ENCODE measurements at places on chromosomes 2 and 18. TPM values are rescaled to one million over a fixed set of nuclear protein-coding genes. Genes with fewer than 3 reads are reported as not detected.
A peak's percentile ranks its signal among the peaks of the same experiment; 100 is the strongest.

DNA sequence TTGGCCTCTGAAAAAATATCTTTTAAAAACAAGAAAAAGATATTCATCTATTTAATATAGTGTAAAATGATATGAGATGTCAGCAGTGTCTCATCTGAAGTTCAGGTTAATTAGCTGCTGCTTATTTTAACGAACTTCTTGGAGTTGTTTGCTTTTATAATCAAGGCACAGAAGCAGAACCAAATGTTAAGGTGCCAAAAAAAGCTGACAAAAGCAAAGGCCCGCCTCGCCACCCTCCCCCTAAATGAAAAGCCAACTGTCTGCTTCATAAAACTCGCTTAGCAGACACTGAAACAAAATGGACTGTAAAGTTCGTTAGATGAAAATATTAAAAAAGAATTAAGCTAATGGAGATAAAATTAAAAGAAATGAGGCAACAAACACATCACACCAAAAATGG lies 562.6 kb downstream of the ZEB2 start:
- DNase-seq = no peak

- no peak for DNase-seq
These were observed 126.2 kb downstream of the NAT8 start for GRCh38 chr2:73516033-73516432.

DAPL1 gene
- total RNA-seq = not detected

MTCL1 gene
- total RNA-seq = 0.73 TPM

- no peak for DNase-seq
These were observed 15.7 kb downstream of the ZNF407 start for GRCh38 chr18:74613381-74613780.

UGT1A3 gene
- total RNA-seq = not detected

DNA sequence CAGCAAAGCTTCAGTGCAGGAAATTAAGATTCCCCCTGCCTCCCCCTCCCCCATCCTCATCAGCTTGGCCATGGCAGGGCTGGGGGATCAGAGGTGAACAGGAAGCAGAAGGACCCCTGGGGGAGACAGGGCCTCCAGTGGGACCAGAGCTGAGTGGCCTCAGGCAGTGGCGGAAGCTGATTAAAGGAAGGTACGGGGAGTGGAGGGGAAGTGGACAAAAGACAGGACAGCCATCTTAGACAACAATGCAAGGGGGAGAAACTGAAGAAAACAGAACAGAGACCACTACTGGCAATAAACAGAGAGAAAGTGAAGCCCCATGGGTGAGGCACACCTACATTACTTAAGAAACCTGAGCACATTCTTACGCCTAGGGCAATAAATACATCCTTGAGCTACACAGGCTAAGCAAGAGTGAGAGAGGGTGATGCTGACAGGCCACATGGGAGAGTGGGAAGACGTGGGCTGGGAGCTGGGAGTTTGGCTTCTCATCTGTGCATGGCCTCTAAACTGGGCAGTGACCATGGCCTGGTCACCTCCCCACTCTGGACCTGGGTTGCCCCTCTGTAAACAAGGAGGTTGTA lies 59.6 kb downstream of the BCL11A start:
- DNase-seq = no peak

C2orf80 gene
- not detected for total RNA-seq

DNA sequence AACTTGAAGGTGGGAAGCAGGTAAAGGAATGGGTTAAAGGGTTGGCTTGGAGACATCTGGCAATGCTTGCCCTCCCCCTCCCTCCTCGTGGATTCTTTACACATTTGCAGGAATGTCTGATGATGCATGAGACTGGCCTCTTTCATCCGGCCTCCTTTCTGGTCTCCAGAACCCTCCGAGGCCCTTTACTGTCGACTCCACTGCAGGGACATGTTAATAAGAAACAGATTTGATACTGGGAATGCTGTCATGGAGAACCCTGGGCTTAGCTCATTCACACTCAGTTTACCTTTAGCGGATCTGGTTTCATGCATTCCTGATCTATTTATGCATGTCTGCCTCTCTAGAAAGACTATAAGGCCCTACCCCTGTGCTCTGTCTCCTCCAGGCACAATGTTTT lies 238.7 kb downstream of the TGIF1 start:
- no peak for DNase-seq

- no peak for DNase-seq
These were observed 965.6 kb upstream of the NRXN1 start for GRCh38 chr2:51997571-51997970.

GRCh38 chr18:34795070-34795732 lies 85.1 kb downstream of the DTNA start:
- no peak for DNase-seq

- no peak for DNase-seq
These were observed 33.6 kb downstream of the MC4R start for GRCh38 chr18:60339018-60339417.

DPP10 gene
- not detected for total RNA-seq

GRCh38 chr2:172606285-172606684 lies 50.4 kb downstream of the PDK1 start:
- DNase-seq = no peak

- no peak for DNase-seq
These were observed 124.8 kb upstream of the EML6 start for GRCh38 chr2:54598347-54599325.

CLIP4 gene
- total RNA-seq = 11.7 TPM

DNA sequence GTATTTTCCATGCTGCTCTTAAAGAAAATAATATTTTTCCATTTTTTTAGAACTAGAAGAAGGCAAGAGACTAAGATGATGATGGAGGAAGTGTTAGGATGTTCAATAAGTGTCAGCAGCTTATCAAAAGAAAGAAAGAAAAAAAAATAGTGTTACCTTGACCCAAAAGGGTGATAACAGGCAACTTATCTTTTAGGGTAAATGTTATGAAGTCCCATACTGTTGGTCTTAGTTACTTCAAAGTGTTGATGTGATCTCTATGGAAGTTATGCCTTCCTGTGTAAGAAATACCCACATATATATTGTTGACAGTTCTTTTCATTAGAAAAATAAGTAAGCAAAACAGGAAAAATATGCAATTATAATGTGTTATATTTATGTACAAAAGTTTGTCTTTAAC lies 143.5 kb downstream of the OTX1 start:
- no peak for DNase-seq

SP9 gene
- not detected for total RNA-seq

DNA sequence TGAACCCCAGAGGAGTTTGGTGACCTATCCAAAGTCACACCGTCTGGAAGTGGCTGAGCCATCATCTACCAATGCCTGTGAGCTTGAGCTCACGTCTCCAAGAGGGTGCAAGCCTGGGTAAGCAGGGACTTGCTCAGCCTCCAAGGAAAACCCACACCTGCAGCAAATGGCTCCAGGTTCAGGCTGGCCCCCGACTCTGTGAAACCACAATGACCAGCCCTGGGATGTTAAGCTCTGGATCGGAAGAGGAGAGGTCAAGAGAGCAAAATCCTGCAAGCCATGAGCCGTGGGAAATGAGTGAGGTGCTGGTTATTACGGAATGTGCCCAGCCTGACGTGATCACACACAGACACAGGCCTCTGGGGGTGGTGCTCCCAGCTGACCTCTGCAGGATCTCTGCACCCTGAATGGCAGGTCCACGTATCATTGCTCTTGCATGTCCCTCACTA lies 94.1 kb upstream of the OTOS start:
- DNase-seq = peak; percentile 1

DNA sequence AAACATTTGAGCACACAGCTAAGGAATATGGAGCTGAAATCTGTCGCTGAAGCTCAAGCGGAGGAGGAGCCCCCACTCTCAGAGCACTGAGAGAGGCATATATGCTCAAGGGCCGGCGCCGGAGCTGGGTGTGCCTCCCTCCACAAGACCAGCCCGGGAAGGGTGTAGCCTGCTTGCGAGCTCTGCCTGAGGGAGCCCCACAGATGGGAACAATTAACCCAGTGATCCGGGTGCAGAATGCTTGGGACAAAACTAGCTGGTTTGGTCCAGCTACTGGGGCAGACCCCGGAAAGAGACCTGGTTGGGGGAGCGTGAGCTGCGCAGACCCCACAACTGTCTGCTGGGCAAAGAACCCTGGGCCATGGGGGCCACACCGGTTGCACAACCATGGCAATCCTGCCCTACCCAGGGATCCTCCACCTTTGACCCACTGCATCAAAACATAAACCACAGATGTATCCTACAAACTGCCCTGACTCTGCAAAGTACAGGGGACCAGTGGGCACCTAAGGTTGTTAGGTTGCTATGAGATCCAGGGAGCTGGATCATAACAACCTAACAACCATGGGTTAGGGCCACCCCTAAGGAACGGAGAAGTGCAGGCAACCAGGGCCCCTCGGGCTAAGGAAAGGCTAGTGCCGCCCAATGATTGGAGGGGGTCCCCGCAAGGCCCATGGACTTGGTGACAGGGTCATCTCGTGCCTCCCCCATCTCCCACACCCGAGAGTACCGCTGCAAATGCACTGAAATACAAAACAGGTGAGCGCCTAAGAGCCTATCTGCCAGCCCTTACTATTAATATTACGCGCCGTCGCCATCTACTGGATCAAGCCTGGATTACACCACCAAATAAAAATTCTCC lies 53.4 kb upstream of the SCN1A start:
- DNase-seq = no peak

DNA sequence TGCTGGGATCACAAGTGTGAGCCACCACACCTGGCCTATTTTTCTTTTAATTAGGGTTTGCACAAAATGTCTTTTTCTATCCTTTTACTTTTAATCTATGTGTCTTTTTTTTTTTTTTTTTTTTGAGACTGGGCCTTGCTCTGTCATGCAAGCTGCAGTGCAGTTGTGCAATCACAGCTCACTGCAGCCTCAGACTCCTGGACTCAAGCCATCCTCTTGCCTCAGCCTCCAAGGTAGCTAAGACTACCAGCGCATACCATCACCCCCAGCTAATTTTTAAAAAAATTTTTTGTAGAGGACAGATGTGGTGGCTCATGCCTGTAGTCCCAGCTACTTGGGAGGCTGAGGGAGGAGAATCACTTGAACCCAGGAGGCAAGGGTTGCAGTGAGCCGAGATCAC lies 27.1 kb downstream of the ADCY3 start:
- DNase-seq = no peak

DNA sequence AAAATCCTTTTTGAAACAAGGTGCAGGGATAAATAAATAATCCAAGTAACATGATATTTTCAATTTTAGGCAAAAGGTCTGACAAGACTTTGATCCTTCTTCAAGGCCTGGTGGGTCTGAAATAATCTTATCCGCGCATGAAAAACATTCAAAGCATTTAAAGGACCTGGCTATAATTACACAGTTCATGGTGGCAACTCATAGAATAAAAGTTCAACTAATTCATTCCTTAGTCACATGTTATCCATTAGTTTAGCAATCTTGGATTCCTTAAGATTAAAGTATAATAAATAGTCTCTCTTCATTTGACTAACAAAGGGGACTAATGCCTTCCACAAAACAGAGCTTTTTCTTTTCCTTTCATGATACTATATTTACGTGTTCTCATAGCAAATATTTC lies 21.0 kb upstream of the SLC38A11 start:
- no peak for DNase-seq

LIMS3 gene
- total RNA-seq = 0.16 TPM

GRCh38 chr2:54738281-54738680 lies 14.8 kb downstream of the EML6 start:
- DNase-seq = no peak

SYT4 gene
- total RNA-seq = not detected

DNA sequence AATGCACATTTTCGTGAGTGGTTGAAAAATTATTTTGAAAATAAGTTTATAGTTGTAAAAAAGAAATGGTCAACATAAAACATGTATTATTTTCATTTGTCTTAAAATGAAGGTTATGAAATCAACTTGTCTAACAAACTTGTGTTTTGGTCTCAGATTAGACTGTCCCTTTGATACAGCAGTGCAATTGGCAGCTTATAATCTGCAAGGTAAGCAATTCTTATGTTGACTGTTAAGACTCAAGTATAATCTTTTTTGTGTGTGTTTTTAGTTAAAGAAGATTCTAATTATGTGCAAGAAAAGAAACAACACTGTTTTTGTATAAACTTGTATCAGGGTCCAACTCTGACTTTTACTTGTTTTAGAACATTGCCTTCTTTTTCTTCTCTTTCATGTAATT lies 62.7 kb downstream of the EPB41L5 start:
- no peak for DNase-seq

GRCh38 chr2:241613017-241613780 lies 23.8 kb downstream of the THAP4 start:
- DNase-seq = no peak

FN1 gene
- total RNA-seq = 4.6 TPM

MYOM1 gene
- 0.25 TPM for total RNA-seq

DNA sequence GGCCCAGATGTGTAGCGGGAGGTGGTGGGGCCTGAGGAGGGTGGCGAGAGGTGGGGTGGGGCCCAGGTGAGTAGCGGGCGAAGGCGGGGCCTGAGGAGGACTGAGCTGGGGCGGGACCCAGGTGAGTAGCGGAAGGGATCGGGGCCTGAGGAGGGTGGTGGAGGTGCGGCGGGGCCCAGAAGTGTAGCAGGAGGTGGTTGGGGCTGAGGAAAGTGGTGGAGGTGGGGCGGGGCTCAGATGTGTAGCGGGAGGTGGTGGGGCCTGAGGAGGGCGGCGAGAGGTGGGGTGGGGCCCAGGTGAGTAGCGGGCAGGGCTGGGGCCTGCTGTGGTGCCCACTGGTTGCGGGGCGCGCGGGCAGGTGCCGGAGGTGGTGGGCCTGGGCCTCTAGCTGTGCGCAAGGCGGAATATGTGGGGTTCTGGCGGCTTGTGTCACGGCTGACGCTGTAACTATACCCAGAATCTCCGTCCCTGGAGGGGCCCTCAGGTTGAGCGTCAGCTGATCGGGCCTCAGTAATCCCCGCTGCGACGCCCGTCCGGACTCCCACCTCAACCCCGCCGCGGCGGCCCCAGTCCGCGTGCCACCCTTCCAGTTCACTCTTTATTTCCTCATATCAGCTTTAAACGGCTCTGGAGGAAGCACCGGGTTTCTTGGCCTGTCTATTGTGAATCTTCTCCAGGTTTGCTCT lies 866 bp upstream of the SF3B6 start:
- DNase-seq = no peak

MCM6 gene
- total RNA-seq = 185 TPM

- no peak for DNase-seq
These were observed 4.7 kb upstream of the KLHL30 start for GRCh38 chr2:238133499-238134392.

DNA sequence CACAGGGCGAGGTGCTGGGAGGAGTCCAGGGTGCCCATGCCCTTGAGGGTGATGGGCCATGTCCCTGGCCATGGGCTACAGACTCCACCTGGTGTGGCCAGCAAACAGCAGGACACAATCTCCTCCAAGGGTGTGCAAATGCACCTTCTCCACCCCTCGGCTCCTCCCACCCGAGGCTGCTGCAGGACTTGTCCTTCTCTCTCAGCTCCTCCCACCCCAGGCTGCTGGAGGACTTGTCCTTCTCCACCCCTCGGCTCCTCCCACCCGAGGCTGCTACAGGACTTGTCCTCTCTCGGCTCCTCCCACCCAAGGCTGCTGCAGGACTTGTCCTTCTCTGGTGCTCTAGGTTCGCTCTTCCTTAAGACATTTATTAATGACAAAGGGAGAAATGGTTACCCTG lies 57.3 kb upstream of the SNTG2 start:
- DNase-seq = no peak

DNA sequence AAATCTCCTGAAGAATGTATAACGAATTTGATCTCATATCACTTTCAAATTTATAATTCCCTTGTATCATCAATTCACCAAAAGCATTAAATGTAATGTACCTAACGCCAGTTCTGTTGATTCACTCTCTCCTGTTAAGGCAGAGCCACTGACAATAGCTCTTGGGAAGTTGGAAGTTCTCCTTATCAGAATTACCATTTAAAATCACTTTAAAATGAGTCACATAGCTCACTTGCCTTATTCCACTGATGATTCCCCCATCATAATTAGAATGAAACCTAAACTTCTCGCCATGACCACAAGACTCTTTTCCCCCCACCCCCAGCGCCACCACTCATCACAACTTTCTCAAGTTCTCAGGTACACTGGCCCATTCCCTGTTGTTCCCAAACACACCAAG lies 117.1 kb downstream of the PID1 start:
- DNase-seq = no peak

Data from activated T-cell treated with anti-CD3 and anti-CD28 coated beads, Interleukin-2, amount 50 U/mL, for 4 hours (primary cell).